ENCODE measurements at places on chromosomes 1 and 21.
A peak's percentile ranks its signal among the peaks of the same experiment; 100 is the strongest.

DNA sequence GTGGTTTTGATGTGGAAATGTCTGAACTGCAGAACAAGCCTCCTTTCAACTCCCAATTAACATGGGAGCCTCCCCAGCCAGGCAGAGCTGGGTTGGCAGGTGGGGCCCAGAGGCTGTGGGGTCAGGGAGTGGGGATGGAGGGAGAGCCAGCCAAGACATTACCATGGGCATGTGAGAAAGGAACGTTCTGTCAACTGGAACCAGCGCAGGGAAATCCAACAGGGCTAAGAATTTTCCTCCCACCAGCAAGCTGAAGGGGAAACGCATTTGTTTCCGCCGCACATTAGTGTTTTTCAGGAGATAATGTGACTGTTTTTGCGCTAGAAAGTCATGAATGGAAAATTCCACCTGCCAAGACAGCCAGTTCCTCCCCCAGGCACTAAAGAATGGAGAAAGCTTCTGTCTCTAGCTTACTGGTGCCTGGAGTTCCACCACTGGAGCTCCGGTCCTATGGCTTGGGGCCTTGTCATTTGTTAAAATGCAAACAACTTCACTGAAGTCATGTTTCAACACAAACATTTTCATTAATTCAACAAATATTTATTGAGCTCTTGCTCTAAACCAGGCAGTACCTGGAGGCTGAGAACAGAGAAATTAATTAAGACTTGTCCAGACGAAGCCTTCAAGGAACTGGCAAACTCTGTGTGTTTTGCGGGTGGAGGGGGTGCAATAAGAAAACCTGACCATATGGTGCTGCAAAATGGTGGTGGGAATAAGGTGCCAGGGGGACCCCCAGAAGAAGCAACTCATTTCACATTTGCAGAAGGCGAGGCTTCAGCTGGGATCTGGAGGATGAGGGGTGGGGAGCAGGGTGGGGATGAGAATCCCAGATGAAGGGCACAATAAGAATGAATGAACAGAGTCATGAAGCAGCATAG is 305.1 kb downstream of the MATN1 start:
- DNase-seq, result no peak

DNA sequence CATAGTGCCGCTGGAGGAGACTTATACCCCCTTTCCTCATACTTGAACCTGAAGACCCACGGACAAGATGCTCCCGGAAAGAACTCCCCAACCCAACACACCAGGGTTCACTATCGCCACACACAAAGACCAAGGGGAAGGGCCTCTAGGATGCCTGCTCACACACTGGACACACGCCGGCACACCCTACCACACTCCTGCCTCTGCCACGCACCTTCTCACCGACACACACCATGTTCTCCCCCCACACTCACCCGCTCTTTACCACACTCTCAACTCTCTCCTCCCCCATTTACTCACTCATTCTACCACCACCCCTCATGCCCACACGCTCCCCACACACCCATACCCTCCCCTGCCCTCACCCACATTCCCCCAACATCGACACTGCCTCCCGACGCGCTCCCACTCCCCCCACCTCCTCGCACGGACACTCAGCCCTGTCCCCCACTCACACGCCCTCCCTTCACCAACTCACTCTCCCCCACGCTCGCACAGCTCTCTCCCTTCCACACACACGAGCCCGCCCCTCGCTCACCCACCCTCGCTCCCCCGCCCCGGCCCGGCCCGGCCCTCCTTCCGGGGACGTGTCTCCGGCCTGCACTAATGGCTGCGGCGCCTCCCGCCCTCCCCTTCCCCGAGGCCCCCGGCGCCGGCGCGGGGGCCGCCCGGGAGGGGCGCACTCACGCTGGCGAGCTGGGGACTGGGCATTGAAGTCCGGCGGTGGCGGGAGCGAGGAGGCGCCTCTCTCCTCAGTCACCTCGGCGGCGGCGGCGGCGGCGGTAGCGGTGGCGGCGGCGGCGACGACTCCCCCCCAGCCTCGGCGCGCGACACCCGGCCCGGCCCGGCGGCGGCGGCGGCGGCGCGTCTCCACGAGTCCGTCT is 626 bp downstream of the PTP4A2 start:
- DNase-seq, result no peak

DNA sequence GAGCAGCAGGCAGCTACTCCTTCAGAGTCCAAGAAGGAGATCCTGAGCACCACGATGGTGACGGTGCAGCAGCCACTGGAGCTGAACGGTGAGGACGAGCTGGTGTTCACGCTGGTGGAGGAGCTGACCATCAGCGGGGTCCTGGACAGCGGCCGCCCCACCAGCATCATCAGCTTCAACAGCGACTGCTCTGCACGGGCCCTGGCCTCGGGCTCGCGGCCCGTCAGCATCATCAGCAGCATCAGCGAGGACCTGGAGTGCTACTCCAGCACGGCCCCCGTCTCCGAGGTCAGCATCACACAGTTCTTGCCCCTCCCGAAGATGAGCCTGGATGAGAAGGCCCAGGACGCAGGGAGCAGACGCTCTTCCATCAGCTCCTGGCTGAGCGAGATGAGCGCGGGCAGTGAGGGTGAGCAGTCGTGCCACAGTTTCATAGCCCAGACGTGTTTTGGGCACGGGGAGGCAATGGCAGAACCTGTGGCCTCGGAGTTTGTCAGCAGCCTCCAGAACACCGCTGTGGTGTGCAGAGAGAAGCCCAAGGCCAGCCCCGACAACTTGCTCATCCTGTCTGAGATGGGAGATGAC is 531.8 kb downstream of the KIF26B start:
- no peak for DNase-seq

DNA sequence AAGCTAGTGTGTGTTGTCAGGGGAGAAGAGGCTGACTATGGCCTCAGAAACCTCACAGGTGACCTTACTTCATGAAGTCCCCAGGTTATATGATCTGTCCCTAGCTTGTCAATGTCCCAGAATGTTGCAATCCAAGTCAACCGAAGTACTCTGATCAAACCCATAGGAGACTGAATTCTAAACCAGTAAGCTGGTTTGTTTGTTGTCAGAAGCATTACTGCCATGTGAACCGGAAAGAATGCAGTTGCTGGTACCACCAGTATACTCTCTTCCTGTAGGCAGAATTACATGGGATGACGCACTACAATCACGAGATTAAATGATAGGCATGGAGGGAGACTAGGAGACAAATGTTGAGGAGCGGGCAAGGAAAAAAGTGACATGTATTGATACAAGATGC is 26.1 kb upstream of the MAN1A2 start:
- no peak for DNase-seq

GRCh38 chr1:21174230-21174629 is 2.5 kb downstream of the EIF4G3 start:
- DNase-seq, result no peak

DNA sequence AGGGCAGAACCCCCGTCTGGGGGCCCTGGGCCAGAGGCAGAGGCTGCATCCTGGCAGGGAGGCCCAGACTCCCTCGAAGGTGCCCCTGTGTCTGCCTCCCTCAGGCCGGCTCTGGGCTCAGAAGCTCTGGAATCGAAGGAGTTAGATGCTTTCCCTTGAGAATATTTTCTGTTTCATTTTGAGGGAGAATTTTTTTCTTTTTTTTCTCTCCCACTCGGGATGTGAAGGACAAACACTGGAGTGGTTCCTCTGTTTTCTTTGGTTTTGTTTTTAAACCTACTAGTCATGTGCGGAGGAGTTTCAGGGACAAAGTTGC is 44.7 kb downstream of the PRDM16 start:
- no peak for DNase-seq

DNA sequence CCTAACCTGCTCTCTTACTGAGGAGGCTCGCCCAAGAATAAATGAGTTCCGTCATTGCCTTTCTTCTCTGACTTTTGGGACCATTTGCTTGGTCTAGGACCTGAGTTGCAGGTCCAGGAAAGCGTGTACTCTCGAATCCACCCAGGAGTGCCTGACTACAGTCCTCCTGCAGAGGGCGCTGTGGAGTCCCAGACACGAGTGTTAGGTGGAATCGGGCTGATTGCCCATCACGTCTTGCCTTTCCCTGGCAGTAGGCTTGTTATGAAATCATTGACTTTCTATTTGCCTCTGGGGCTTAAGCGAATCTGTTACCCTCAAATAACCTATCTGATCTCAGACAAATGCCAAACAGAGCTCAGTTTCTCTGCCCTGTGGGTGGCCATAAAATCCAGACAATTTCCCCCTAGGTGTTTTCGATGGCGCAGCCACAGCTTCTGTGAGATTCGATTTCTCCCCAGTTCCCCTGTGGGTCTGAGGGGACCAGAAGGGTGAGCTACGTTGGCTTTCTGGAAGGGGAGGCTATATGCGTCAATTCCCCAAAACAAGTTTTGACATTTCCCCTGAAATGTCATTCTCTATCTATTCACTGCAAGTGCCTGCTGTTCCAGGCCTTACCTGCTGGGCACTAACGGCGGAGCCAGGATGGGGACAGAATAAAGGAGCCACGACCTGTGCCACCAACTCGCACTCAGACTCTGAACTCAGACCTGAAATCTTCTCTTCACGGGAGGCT is at the start of gene IL20:
IL20 (plus strand) TSS at position 685 of the 733 bp plus-strand sequence. CDS start 230 bp downstream, outside the sequence.
- peak; percentile 79 for DNase-seq

DNA sequence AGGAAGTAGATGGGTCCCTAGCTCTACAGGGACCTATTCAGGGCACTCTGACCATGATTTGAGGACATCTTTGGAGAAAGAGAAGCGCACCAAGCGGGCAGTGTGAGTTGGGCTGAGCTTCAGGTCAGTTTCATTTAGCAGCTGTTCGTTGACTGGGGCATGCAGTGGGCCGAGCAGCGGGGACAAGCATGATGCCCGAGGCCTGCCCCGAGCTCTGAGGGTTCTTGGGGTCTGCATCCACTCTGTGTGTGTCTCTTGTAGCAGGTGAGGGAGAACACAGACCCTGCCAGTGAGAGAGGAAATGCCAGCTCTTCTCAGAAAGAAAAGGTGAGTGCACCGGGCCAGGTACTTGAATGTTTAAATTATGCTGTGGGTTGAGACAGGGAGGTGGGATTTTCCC is 5.4 kb downstream of the THAP3 start:
- no peak for DNase-seq

Data from stimulated activated CD4-positive, alpha-beta T cell treated with anti-CD3 and anti-CD28 coated beads, TNF-alpha, amount 100 ng/mL, for 48 hours (primary cell).